AG08396 (cell line): ENCODE measurements at places on chromosomes 1 and 21.

DNA sequence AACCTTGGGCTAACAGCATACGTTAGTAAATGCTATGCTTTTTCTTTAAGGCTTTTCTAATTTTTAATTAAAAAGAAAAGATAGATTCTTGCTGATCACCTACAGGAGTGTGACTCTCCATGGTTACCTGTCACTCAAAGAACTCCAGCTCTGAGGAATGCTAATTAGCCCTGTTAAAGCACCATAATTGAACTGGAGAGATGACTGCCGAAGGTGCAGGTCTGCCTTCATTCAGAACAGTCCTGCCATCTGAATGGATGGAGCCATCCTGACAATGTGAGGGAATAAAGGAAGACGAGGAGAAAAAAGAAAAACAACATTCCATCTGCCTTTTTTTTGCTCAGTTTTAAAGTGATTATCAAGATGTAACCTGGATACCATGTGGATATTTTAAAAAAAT lies 94.6 kb downstream of the ATP6V1G3 start:
- no peak for DNase-seq

- no peak for DNase-seq
Measured at GRCh38 chr1:245160741-245161400, 6.1 kb downstream of the KIF26B start.

GRCh38 chr1:60936591-60937342 lies 145.6 kb upstream of the NFIA start:
- no peak for DNase-seq

DNA sequence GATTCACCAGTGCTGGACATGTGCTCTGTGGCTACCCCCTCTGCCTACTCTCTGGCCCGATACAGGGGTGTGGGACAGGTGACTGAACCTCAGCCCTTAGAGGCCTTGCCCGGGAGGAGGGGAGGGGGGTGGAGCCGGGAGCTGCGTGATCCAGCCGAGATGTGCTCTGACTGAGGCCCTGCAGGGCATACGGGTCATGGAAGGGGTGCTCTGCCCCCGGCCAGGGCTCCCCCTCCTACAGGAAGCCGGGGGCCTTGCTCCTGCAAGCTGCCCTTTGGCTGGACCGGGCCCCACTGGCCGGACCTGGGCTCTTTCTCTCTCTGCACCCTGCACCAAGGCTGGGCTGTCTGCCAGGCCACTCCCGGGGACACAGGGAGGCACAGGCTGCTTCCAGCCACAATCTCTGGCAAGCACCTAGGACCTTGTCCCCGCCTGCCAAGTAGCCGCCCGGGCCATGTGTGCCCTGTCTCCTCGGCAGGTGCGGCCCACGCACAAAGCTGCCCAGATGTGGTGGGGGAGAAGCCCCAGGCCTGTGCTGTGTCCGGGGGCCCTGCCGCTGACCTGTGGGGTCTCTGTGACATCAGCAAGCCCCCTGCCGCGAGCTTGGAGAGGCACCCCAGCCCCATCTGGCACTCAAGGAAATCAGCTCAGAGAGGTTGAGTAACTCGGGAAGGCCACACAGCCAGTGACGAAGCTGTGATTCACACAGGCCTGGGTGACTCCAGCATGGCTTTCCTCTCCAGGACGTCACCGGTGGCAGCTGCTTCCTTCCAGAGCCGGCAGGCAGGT lies 1.5 kb downstream of the SCNN1D start:
- DNase-seq: peak; percentile 87

DNA sequence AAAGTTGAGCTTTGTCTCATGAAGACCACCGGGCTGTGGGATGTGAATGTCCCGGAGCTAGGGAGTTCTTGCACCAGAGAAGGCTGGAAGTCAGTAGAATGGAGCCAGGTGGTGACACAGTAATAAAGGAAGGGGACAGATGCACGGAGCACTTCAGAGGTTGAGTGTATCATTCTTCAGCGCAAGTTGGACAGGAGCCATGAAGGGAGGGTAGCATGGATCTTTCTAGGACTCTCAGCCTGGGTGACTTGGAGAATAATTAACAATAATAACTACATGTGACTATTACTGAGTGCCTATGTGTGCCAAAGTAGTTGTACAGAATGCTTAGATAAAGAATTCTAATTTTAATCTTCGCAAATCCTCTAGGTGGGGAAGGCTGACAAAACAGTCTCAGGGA lies 258.7 kb upstream of the AJAP1 start:
- DNase-seq: no peak

DNA sequence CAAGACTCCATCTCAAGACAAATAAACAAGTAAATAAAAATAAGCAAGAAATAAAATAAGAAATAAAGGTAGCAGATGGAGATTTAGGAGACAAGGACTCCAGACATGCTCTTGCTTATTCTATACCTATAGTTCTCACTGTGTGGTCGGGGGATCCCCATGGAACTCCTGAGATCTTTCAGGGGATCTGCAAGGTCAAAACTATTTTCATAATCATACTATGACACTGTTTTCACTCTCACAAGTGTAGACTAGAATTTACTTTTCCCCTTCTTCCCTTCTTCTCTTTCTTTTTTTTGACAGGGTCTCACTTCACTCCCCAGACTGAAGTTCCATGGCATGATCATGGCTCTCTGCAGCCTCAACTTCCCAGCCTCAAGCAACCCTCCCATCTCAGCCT lies 29.8 kb upstream of the NLRP3 start:
- no peak for DNase-seq

- peak; percentile 27 for DNase-seq
Measured at GRCh38 chr1:147890177-147890790, 12.3 kb upstream of the GJA8 start.

GRCh38 chr1:24866211-24867083 lies 63.6 kb downstream of the RUNX3 start:
- no peak for DNase-seq

DNA sequence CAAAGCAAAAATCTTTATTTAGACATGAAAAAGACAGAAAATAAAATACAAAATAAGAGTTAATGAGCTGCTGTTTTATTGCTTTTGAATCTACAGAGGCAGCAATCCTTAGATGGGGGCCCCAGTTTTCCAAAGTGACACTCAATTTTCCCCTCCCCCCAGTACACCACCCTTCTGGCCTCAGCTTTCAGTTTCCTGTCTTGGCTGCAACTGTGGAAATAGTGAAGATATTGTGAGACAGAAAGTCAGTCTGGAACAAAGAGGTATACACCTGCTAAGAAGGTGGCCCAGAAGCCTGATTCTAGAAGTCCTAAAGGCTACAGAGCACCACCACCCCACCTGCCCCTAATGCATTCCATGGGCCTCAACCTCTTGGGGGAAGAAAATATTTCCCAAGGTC lies 1.1 kb upstream of the MTMR11 start:
- no peak for DNase-seq
